Inflammatory macrophage (primary cell): ENCODE measurements at places on chromosomes 2 and 18.
A peak's percentile ranks its signal among the peaks of the same experiment; 100 is the strongest.

DNA sequence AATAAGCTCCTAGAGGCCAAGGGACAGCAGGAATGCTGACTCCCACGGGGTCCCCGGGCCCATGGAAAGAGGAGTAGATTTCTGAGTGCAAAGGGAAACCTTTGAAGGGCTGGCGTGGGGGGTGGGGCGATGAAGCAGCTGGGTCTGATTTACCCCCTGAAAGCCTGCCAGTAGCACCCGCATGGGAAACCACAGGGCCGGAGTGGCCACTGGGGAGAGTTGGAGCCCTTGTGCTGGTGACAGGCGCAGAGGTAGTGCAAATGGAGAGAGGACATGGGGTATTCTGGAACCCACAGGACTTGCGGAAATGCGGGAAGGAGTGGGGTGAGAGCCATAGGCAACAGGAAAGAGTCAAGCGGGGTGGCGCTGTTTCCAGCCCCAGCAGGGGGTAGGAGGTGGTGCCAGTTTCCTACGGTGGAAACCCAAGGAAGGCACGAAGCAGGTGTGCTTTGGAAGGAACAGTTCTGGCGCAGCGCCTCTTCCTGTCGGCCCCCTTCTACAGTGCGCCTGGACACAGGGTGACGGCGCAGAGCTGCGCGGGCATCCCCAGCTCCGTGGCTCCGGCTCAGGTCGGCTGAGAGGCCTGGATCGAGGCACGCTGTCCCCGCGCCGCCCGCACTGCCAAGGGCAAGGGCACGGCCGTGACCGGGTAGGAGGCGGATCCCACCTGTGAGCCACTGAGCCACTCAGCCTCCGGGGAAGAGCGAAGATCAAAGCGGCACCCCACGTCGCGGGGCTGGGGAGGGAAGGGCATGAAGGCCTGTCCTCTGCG is 149.0 kb upstream of the GLI2 start:
- no peak for DNase-seq

DNA sequence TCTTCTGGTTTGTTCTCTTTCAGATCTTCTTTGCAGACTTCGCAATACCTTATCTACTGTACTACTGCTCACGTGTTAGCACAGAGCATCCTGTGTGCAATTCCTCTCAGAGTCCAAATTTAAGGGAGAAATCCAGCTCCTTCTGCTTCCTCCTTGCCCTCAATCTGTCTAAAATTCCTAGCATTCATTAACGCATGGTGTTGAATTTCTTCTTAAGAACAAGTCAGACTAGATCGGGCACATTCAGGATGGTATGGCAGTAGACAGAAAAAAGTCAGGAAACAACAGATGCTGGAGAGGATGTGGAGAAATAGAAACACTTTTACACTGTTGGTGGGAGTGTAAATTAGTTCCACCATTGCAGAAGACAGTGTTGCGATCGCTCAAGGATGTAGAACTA is 206.1 kb upstream of the CDH7 start:
- no peak for DNase-seq

GRCh38 chr2:106869512-106870275 is 16.3 kb downstream of the ST6GAL2 start:
- no peak for DNase-seq

- DNase-seq = no peak
These were observed 30.6 kb upstream of the PAPOLG start for GRCh38 chr2:60725466-60725865.

DNA sequence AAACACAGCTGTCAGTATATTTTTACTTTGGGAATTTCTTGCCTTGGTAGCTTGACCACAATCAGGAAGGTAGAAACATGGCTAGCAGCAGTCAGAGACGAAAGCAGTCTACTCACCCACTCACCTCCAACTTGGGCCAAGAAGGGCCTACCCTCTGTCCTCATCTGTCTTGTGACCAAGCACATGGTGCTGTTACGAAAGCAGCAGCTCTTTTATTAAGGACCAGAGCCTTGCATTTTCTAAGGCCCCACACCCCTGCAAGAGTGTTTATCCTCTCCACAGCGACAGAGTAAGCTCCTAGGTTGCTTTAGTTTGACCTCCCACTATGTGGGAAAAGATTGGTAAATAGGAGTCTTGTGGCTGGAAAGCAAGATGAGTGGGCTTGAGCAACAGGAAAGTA is 31.3 kb upstream of the MSTN start:
- peak; percentile 98 for DNase-seq

GRCh38 chr2:216159144-216159543 is 50.0 kb downstream of the XRCC5 start:
- no peak for DNase-seq

DNA sequence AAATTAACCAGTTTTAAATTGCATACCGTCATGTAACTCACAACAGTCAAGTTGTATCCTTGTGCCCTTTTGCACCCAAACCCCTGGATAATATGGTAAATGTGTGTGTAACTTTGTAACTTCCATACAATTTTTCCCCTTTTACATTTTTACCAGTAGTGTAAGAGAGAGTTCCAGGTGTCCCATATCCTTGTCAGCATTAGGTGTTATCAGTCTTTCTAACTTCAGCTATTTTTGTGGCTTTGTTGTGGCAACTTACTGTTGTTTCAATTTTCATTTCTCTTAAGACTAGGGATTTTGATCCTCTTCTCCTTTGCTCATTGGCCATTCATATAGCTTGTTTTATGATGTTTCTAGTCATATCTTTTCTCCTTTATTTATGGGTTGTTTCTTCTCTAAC is 94.6 kb downstream of the LCLAT1 start:
- no peak for DNase-seq

DNA sequence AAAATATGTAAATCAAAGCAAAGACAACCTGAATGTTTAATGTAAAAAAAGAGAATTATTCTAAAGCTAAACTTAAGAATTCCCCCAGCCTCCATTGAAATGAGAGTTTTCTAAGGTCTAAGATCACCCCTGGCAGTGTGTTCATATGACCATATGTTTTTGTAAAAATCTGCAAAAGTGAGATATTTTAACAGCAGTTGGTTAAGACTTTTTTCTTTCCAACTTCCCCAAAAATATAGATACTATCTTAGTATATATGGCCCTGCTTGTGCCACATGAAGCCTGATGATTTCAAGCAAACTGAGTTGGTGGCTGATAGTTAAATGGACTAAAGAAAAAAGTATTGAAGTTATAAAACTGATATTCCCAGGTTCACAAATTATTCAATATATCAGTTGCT is 35.4 kb downstream of the ZNF804A start:
- DNase-seq = no peak

DNA sequence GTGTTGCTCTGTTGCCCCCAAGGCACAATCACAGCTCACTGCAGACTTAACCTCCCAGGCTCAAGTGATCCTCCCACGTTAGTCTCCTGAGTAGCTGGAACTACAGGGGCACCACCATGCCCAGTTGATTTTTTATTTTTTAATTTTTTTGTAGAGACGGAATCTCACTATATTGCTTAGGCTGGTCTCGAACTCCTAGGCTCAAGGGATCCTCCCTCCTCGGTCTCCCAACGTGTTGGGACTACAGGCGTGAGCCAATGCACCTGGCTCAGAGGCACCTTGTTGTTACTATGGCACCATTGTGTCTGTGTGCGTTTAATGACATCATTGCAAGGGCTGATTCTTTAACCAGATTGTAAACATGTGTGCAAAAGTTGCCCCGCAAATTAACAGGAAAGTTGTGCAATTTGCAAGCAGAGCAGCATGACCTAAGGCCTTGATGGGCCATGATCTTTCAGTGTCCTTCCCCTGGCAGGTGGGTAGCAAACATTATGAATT is 22.6 kb downstream of the TCF23 start:
- no peak for DNase-seq

DNA sequence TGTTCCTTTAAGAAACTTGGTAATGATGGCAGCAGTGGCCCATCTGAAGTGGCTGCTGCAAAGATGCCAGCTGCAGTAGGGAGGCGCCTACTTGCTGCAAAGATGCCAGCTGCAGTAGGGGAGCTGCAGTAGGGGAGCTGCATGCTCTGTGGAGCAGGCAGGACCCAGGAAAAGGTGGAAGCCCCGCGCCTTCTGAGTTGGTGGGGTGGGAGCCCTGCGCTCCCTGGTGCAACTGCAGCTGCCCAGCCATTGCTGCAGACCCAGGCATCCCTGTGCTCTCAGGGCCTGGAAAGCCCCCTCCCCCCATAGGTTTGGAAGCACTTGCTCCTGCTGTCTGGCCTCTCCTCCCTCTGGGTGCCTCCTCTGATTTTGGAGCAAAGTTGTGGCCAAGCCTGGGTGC is 155.3 kb downstream of the DPP4 start:
- no peak for DNase-seq

GRCh38 chr18:27188309-27188708 is 3.2 kb upstream of the CHST9 start:
- no peak for DNase-seq

DNA sequence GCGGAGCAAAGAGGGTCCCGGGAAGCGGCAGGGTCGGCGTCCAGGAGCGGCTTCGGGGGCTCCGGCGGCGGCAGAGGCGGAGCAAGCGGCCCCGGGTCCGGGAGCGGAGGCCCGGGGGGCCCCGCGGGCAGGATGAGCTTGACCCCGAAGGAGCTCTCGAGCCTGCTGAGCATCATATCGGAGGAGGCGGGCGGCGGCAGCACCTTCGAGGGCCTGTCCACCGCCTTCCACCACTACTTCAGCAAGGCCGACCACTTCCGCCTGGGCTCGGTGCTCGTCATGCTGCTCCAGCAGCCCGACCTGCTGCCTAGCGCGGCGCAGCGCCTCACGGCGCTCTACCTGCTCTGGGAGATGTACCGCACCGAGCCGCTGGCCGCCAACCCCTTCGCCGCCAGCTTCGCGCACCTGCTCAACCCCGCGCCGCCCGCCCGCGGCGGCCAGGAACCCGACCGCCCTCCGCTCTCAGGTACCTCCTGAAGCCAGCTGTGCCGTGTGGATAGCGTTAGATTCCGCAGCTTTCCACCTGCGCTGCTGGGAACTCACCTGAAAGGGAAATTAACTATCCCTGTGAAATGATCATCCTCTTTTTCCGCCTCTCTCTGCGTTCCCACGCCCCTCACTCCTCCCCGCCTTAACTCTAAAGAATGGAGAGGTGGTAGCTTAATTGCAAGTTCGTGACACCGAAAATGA is 472 bp downstream of the CNOT11 start:
- peak; percentile 72 for DNase-seq

- DNase-seq = peak; percentile 86
These were observed 267.8 kb upstream of the TRIB2 start for GRCh38 chr2:12448846-12449505.

- DNase-seq = no peak
These were observed 1469.7 kb upstream of the PIK3C3 start for GRCh38 chr18:40485318-40485717.

GRCh38 chr2:100237163-100237562 is 85.1 kb downstream of the LONRF2 start:
- DNase-seq = no peak

DNA sequence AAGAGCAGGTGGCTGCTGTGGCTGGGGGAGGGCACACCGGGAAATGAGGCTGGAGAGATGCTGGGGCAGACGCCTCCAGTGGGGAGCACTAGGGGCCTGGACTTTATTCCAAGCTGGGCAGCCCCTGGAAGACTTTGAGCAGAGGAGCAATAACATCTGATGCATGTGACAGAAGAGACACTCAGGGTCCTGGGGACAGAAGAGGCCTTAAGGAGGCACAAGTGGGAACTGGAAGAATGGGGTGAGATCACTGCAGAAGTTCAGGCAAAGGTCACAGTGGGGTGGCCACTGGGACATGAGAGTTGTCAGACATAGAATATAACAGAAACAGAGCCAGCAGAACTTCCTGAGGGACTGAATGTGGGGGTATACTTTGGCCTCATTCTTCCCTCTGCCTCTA is 24.0 kb downstream of the TGFA start:
- peak; percentile 80 for DNase-seq

GRCh38 chr2:45344502-45344901 is 266.6 kb downstream of the SRBD1 start:
- DNase-seq = no peak

DNA sequence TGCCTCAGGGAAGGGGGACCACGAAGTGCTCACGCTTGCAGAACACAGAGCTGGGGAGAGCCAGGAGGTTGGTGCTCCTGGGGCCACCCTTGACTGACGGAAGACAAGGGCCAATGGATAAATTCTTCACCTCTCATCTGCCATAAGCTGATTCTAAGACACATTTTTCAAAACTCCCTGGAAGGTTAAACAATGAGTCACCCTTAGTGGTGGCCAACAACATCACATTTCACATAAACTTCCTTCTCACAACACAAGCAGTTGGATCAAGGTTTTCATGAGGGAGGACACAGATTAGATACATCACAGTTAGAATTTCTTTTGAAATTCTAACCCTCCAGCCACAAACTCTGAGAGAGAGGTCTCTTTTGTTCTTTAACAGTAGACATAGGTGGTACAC is 713.6 kb upstream of the POU3F3 start:
- no peak for DNase-seq

GRCh38 chr2:148524519-148524919 is 120.0 kb upstream of the EPC2 start:
- DNase-seq = peak; percentile 56

GRCh38 chr18:61926532-61926931 is 33.7 kb upstream of the RNF152 start:
- DNase-seq = no peak

DNA sequence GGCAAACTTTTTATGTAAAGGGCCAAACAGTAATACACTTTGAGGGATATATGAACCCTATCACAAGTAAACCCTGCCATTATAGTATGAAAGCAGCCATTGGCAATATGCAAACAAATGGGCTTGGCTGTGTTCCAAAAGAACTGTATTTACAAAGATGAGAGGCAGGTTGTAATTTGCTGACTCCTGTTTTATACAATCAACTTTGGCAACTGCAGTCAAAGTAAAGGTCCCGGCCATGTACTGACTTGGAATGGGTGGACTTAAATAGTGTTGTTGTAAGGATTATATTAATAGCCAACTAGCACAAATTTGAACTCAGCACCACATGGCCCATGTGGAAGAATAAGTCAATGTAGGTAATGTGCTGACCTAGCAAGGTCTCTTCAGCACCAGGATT is 223.4 kb downstream of the WDPCP start:
- no peak for DNase-seq

- DNase-seq = no peak
These were observed 333.7 kb downstream of the AGAP1 start for GRCh38 chr2:235827585-235827992.

- DNase-seq = peak; percentile 95
These were observed 76.6 kb upstream of the MAP4K3 start for GRCh38 chr2:39513641-39514094.

GRCh38 chr2:169002161-169002738 is 28.9 kb downstream of the ABCB11 start:
- DNase-seq = peak; percentile 27

DNA sequence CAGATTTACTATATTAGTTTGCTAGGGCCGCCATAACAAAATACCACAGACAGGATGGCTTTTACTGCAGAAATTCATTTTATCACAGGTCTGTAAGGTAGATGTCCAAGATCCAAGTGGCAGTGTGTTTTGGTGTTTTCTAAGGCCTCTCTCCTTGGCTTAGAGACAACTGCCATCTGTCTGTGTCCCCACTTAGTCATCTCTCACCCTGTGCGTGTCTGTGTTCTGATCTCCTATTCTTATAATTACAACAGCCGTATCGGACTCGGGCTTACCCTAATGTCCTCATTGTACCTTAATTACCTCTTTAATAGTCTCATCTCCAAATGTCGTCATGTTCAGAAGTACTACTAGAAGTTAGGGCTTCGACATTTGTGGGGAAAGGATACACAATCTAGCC is 362.3 kb upstream of the CDH19 start:
- no peak for DNase-seq
